ENCODE measurements at places on chromosomes 6 and 20. TPM values are rescaled to one million over a fixed set of nuclear protein-coding genes. Genes with fewer than 3 reads are reported as not detected.

GRCh38 chr20:17630151-17630805 lies 51.8 kb downstream of the RRBP1 start:
- DNase-seq: no peak

GRCh38 chr6:34305497-34305896 lies 56.7 kb upstream of the SMIM29 start:
- DNase-seq: no peak

- DNase-seq: no peak
Measured at GRCh38 chr20:20019123-20019522, 2.0 kb downstream of the NAA20 start.

- DNase-seq: no peak
Measured at GRCh38 chr6:121205569-121205968, 128.7 kb downstream of the TBC1D32 start.

DNA sequence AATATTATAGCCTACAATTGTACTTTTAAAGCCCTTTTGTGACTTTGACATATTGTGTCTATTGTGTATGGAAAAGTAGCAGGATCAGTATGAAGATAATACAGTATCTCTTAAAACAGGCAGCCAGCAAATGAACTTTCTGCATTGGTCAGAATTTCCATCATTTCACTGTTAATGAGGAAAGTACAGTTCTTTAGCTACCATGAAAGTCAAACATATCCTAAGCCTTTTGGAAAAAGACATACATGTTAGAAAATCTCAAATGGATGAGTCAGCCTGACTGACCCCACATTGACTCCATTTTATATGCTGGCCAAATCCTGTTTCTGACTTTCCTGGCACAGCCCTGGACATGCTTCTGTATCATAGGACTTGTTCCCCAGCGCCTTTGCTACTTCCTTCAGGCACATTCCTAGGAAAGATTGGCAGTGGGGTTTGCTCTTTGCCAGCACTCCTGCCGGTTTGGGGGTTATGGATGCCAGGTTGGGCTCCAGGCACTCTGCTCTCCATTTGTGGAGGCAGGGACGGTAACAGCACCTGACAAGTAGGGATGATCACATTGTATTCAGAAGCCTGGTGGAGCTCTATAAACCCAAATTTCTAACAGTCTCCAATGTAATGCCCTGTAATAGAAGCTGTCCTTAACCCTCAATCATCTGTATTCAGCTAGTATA lies 43.7 kb downstream of the TOP1 start:
- DNase-seq: peak; percentile 39

DNA sequence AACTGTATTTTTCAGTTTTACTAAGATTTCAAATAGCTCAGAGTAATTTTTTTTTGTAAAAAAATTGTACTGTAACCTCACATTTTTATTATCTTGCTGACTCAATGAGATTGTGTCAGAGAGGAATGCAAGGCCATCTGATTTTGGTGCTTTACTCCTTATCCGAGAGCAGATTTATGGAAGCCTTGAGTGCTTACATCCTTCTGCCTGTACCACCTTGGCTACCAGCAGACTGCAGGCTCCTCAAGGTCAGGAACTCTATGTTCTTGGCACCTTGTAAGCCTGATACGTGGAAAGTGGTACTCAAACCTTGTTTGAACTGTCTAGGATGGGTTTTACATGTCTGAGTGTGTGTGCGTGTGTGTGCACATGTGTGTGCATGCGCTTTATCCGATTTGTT lies 80.1 kb upstream of the MLIP start:
- no peak for DNase-seq

- no peak for DNase-seq
Measured at GRCh38 chr6:75188221-75188925, 17.5 kb downstream of the COL12A1 start.

DNA sequence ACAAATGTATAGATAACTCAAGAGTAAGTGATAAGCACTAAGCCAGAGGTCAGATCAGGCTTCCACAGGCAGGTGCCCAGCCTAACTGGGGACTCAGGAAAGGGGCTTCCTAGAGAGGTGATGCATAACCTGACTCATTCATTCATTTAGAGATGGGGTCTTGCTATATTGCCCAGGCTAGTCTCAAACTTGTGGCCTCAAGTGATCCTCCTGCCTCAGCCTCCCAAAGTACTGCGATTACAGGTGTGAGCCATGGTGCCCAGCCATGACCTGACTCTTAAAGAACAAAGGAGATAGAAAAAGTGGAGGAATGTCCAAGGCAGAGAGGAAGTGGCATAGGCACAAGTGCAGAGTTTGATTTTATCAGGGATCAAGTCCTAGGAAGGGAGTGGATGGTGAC lies 41.9 kb downstream of the GJA10 start:
- DNase-seq: no peak

- DNase-seq: no peak
Measured at GRCh38 chr6:158304254-158304653, 8.0 kb upstream of the TULP4 start.

- no peak for DNase-seq
Measured at GRCh38 chr6:39086294-39086693, 28.7 kb downstream of the SAYSD1 start.

DNA sequence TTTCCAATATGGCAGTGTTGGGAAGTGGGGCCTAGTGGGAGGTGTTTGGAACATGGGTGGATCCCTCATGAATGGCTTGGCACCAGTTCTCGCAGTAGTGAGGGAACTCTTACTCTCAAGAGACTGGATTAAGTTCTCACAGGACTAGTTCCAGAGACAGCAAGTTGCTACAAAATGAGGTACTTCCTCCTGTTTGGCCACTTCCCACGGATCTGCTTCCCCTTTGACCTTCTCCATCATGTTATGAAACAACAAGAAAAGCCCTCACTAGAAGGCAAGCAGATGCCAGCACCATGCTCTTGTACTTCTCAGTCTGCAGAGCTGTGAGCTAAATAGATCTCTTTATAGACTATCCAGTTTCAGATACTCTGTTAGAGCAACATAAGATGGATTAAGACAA lies 3.1 kb downstream of the RSPH3 start:
- DNase-seq: no peak

DNA sequence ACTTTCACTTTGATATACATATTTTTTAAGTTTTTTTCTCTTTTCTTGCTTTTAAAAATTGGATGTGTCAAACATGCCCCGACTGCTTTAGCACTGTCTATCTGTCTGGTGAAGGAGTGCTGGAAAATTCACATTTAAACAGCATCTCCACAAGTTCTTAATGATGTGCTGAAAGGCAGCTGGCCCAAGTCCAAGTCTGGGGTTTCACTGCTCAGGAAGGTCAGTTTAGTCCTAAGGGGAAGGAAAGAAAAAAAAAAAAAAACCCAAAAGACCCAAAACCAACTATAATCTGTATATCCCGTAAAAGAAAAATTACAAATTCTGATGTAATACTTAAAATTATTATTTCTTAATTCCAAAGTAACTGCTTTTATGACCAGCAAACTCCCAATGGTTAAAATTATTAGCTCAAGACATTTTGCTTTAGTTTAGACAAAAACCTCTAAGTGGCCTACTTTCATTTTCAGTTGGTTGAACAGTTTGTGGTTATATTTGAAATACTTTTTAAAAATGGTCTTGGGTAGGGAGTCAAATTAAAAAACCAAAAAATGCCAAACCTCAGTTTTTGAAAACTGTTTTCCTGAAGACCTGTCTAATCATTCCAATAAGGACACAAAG lies 79.5 kb upstream of the PREP start:
- DNase-seq: peak; percentile 88

GRCh38 chr6:14887986-14888574 lies 357.8 kb upstream of the JARID2 start:
- no peak for DNase-seq

DNA sequence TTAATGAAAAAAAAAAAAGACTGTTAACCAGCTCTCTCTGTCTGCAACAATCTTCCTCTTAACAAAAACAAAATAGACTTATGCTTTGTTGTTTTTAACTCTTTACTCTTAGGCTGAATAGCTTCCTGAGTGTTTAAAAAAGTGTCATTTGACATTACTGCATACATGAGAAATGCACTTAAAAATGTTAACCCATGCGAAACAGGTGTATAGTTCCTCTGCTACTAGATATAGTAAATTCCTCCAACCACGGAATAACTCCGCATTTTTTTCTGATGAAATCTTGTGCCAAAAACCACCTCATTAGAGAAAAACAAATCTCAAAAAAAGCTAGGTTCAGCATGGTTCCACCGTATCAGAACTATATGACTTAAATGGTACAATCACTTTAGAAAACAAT lies 426.0 kb downstream of the ADGRB3 start:
- no peak for DNase-seq

DNA sequence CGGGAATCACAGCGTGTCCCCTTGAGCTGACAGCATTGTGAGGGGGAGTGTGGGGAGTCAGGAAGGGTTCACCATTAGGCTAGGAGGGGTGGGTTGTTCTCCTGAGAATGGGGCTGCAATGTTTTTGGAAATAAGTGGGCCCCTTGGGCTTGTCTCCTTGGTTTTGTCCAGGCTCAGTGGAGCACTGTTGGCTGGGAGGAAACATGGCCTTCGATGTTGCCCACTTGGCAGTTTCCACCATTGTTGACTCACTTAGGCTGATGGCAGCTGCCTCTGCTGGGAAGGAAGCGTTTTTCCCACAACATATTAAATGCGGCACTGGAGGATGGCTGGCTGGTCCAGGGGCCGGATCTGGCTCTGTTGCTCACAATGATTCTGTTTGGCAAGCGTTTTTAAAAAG lies 512.1 kb downstream of the QKI start:
- peak; percentile 79 for DNase-seq

GRCh38 chr6:11537229-11538051 lies at the start of gene TMEM170B:
Gene TMEM170B, plus strand, starts transcription at chr6:11537749. Its CDS starts 529 bp downstream, at chr6:11538278.
- DNase-seq: peak; percentile 98

DNA sequence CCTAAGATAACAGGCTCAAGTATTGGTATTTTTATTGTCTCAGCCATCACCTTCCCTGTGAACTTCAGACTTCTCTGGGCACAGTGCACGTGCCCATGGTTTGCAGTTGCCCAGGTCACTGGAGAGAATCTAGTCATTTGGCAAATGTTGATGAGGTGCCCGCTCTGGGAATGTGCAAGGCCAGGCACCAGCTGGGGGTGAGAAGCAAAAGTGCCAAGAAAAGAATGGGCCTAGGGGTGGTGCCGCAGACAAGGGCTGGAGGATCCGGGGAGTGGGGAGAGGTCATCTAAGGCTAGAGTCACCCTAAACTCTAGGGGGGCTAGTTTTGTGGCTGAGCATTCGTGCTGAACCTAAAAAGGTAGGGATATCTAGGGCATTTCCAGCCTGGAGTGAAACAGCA lies 57.0 kb upstream of the VSTM2L start:
- DNase-seq: no peak

DNA sequence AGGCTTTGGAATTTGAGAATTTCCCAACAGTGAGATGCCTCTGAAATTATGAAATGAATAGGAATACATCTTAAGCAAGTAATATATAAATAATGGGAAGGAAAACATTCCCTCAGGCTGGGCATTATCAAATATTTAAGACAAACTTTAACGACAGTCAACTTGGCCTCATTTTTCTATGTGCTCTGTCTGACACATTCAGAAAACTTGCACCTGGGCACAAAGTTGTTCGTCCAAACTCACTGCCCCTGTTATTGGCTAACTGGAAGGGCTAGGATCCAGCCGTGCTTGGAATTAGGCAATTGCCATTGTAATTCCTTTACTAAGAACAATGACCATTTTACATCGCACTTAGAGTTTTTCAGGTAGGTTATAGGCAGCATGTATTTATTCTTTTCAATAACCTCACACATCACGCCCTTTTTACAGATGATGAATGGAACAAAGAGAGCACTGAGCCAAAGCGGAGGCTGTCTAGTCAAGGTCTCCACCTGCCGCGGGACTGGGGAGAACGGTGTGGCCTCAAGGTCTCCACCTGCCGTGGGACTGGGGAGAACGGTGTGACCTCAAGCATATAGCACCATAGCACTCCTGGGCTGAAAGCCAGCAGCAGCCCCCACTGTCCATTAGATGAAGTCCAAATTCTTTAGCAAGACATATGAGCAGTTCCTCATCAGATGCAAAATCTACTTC lies 40.7 kb upstream of the FOXQ1 start:
- no peak for DNase-seq

DNA sequence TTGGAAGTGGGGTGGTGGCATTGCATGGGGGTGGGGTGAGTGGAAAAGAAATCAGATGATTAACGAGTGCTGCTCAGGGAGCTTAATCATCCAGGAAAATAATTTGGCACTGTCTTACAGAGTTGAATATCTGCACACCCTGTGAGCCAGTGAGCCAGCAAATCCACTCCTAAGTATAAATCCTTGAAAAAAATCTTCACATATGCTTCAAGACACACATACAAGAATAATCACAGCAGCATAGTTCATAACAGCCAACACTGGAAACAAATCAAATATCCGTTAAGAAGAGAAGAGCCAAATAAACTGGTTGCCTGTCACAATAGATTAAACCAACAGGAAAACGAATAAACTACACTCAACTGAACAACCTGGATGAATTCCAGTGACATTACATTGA lies 62.8 kb downstream of the SAMD3 start:
- no peak for DNase-seq

- DNase-seq: peak; percentile 34
Measured at GRCh38 chr6:43146709-43147688, 24.1 kb upstream of the SRF start.

- no peak for DNase-seq
Measured at GRCh38 chr6:17816921-17817611, 110.3 kb upstream of the NUP153 start.

DNA sequence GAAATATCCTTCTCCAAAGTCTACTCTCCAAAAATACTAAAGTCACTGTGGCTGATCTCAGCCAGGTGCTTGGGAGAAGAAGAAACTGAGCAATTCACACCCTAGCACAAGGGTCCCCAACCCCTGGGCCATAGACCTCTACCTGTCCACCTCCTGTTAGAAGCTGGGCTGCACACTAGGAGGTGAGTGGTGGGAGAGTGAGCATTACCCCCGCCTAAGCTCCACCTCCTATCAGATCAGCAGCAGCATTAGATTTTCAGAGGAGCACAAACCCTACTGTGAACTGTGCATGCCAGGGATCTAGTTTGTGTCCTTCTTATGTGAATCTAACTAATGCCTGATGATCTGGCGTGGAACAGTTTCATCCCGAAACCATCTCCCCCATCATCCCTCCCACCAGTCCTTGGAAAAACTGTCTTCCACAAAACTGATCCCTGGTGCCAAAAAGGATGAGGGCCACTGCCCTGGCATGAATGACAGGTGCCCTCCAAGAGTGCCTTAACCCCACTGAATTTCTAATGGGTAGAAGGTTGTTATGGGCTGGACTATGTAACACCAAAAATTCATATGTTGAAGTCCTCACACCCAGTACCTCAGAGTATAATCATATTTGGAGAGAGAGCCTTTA lies 109.2 kb upstream of the CDYL start:
- DNase-seq: no peak

The ELOVL4 gene
- polyA plus RNA-seq: 0.61 TPM

The SLC32A1 gene
- not detected for polyA plus RNA-seq

The TEAD3 gene
- polyA plus RNA-seq: 27.1 TPM

The PHIP gene
- 6.8 TPM for polyA plus RNA-seq

The ZC2HC1B gene
- not detected for polyA plus RNA-seq

The DST gene
- polyA plus RNA-seq: 148 TPM

The GCLC gene
- 9.8 TPM for polyA plus RNA-seq

The NCOA6 gene
- 26.5 TPM for polyA plus RNA-seq

The TAP1 gene
- 20.1 TPM for polyA plus RNA-seq

The SLC35F1 gene
- polyA plus RNA-seq: 1.4 TPM

Measured in right cardiac atrium (tissue), 5 donors.